Renal cortex interstitium (tissue), 15 donors: ENCODE measurements at places on chromosomes 16 and 17.

GRCh38 chr17:80047176-80047575 lies 10.7 kb downstream of the CCDC40 start:
- no peak for DNase-seq

DNA sequence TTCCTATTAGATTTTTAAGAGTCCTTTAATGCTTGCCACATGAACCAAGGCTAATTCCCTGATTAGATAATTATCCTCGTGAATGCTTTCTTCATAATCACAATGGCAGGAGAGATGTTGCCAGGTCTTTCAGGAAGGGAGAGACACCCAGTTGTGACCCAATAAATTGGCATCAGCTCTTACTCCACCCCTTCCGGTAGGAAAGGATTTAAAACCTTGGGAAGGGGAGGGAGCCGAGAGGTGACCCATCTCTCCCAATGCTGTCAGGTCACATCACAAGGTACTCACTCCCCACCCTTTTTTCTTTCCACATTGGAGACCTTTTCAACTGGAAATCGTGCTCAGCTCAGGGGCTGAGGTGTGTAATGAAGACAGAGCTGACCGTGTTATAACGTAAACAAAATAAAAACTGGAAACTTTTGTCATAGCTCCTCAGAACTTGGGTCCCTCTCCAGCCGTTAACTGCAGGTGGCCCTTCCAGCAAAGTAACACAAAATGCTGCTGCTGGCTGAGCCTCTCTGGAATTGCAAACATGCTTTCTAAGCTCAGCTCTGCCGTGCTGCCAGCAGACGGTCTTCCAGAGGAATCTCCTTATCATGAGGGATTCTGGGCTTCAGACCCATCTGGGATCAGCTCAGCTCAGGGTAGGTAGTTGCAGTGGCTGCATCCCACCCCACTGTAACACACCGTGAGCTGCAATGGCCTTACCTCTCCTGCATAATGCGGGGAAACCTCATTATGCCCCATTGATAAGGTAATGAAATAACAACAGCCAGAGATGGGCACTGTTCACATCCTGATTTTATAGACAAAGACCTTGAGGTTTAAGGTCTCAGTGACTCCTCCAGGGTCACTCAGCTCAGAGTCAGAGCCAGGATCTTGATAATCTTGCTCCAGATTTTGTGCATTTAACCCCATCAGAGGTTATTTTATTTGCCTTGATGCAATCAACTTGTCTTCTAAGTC lies 15.6 kb downstream of the TMEM100 start:
- DNase-seq: no peak

- no peak for DNase-seq
Measured at GRCh38 chr16:35745191-35745590, 2285.8 kb downstream of the TP53TG3F start.

GRCh38 chr16:52271088-52271750 lies 275.7 kb downstream of the TOX3 start:
- no peak for DNase-seq

DNA sequence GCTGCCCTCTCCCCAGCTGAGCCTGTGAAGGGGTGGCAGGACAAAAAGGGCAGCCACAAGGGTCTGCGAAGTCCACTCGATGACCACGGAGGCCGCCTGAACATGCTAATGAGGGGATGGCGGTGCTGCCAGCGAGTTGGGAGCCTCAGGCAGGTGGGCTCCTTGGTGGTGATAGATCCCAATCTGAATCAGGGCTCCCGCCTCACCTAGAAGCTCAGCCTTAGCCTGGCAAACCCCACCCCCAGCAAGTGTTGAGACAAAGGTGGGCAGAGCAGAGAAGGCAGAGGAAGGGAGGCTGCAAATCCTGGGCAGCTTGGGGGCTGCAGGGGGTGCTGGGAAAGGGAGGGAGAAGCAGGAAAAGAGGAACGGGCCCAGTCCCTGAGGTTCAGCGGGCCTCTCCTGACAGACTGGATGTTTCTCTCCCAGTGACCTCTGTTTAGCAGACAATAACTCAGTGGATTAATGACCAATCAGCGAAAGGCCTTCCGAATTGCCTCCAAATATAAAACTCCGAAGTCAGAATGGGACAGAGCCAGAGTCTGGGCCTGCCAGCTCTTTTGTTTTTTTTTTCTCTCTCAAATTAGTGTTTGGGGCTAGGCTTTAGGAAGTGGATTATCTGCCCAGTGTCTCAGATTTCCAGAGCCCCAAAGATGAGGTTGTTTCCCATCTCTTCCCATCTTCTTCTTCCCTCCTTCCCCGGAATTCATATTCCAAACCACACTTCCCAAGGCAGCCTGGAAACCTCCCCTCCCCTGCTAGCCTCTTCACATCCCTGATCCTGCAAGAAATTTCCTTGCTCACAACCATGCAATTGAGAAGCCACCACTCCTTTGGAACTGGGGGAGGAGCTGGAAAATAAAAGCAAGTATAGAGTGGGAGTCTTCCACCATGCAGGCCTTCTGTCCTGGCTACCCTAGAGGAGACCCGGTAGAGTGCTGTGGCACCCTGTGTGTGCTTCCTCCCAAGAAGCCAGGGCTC lies 15.2 kb upstream of the HOXB2 start:
- DNase-seq: no peak

DNA sequence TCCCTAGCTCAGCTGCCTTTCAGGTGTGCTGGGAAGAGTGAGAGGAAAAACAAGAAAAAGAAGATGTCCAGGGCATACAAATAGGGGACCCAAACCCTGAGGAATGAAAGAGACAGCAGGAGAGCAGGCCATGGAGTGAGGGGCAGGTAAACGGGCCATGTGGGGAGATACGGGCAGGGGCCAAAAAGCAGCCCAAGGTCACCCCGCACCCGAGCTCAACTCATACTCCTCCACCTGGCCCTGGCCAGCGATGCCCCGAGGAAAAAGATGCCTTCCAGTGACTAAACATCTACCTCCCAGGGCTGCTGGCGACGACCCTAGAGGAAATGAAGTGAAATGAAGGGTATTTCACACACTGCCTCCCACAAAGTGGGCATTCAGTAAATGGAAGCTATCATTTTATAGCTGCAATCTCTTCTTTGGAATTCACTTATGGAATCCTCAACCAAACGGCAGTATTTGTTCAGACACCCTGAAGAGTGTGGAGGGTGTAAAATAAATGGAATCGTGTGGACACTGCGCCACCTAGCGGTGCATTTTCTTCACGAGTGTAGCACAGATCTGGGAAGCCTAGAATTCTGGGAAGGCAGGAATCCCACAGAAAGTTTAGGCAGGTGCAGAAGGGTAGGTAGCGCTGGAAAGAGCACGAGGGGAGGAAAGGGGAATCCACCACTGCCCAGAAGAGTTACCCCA lies 14.9 kb downstream of the ELAC2 start:
- DNase-seq: peak; percentile 78

DNA sequence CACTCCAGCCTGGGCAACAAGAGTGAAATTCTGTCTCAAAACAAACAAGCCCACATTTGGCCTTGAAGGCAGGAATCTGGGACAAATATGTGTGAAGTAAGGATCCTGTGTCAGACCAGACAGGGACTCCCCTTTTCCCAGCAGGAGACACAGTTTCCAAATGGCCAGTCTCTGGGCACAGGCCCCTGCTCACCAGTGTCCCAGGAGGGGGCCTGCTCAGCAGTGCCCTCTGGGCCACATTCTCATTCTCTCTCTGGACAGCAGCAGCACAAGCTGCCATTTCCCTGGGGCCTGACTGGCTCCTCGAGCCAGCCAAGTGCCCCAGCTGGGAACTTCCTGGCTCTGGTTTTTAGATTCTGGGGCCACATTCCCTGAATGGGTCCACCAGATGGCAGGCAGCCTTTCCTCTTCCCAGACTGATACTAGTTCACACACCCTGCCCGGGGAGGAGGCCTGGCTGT lies 11.7 kb upstream of the MNT start:
- DNase-seq: no peak

DNA sequence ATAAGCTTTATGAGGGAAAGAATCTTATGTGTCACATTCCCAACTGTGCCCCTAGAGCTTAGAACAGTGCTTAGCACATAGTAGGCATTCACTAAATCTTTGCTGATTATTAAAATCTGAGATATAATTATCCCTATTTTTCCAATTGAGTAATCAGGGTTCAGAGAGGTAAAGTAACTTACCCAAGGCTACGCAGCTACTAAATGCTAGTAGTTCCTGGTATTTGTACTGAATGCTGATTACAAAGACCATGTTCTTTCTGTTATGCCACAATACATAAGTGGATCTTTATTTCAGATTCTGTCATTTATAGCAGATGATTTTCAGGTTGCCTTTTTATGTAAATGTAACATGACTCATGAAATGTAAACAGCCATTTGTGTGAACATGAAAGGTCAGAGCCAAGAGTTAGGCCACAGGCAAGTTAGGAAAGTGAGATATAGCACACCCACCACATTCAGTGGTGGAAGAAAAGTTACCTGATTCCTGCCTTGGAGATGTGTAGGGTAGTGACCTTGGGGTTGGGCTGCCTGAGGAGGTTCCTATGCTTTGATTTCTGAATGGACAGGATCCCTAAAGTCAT lies 77.2 kb downstream of the FTO start:
- no peak for DNase-seq

- no peak for DNase-seq
Measured at GRCh38 chr17:77502626-77503292, 362.0 kb downstream of the SEC14L1 start.

GRCh38 chr16:56382901-56383355 lies 42.4 kb downstream of the AMFR start:
- DNase-seq: no peak

GRCh38 chr17:15341385-15341849 lies at the start of gene TEKT3:
Gene TEKT3, minus strand, starts transcription at chr17:15341597. Its CDS starts 10,012 bp downstream, at chr17:15331585.
- DNase-seq: peak; percentile 62

DNA sequence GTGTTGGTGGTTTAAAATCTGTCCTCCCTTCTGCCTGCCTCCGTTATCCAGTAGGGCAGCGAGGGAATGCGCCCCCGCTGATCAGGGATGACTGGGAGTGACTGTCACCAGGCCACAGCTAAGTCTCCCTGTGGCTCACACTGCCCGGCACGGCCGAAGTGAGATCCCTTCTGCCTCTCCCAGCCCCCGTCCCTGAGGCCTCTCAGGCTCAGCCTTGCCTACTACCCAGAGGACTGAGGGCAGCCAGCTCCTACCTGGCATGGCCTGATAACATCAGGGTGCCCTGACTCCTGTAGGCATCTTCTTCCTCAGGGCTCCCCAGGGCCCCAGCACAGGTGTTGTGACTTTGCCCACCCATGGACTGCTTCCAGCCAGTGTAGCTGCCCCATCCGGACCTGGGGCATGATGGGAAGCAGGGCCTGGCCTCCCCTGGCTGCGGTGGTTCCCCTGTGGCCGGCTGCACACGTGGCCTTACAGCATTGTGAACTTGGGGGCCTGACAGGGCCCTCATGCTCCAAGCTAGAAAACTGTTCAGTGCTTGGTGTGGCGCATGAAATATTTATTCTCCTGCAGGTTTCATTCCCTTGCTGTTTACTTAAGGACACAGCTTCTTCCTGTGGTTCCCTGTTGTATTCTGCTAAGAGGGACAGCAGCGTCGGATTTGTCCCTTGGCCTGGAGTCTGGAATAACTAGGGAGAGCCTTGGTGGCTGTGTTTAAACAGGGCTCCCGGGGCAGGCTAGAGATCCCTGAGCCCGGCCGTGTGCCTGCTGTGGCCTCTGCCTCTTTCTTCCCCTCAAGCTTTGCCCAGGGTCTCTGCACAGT lies 30.0 kb downstream of the GINS2 start:
- no peak for DNase-seq

GRCh38 chr16:74578838-74579237 lies 28.1 kb downstream of the GLG1 start:
- no peak for DNase-seq

DNA sequence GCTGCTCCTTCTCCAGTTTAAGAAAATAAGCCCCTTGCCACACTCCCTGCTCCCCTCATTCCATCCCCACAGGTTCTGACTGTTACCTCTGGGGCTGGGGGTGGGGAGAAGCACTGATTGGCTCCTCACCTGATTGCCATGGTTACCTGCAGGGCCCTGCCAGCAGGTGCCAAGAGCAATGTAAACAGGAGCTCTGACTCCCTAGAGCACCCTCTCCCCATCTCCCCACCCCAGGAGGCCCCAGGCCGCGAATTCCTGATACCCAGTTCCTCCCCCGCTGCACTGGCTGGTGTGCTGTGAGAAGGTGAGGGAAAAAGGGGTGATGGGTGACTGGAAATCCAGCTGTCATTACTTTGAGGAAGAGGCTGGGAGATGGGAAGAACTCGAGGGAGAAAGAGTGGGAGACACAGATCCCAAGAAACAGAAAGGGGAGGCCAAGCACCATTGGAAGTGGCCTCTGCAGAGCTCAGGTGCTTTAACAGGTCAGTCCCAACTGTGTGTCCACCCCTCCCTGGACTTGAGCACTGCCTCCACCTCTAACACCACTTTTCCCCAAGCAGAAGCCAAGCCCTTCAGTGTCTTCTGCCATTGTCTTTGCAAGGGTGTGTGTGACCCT lies 4.5 kb downstream of the PCGF2 start:
- DNase-seq: no peak

DNA sequence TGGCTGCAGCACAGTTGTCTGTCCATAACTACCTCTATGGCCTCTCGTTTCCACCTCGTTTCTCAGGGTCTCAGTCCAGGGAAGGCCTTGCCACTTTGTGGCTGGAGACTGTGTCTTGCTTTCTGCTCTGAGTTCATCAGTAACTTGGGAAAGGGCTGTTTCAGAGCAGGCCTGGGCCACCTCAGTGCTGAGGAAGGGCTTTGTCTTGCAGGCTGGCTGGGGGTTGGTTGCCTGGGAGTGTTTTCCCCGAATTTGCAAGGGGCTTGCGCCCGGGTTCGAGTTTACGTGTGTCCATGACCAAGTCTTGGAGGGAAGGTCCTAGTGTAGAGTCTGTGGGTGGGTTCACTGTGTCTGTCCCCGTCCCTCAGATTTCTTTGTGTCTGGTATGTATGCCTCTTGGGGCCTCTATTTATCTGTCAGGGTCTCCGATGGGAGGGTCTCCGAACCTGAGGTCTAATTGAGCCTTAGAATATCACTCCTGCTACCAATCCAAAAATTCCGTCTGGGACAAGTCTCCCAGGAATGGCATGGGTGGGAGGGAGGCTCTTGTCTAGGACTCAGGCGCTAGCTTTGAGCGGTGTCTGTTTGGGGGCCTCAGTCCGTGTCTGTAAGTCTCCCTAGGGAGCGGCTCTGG lies 594 bp upstream of the TGFB1I1 start:
- no peak for DNase-seq

DNA sequence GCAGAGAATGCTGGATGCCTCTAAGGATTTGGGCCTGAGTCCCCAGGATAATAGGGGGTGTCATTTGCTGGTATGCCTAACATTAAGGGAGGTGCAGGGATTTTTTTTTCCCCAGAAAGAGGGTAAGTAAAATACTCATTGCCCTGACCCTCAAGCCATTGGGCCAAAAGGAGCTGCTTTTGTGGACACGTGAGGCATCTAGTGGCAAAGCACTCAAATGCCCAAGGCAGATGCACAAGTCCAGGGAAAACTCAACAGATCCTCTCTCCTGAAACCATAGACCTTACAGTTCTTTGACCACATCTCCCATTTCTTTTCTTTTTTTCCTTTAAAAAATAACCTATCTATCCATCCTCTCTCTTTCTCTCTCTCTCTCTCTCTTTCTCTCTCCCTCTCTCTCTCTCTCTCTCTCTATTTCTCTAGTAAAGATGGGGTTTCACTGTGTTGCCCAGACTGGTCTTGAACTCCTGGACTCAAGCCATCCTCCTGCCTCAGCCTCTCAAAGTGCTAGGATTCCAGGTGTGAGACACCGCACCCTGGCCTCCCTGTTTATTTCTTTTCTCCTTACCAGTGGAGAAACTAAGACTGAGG lies 11.8 kb downstream of the IRX5 start:
- no peak for DNase-seq

- DNase-seq: peak; percentile 93
Measured at GRCh38 chr17:75261336-75262111, at the start of the genes GGA3 and MRPS7. Gene GGA3, minus strand, starts transcription at chr17:75261606. Its CDS starts 19 bp downstream, at chr17:75261587. Gene MRPS7, plus strand, starts transcription at chr17:75261879. Its CDS starts 22 bp downstream, at chr17:75261901.
